ENCODE measurements at places on chromosomes 11 and 22. TPM values are rescaled to one million over a fixed set of nuclear protein-coding genes. Genes with fewer than 3 reads are reported as not detected.

ENTHD1 gene
- total RNA-seq: not detected

ABTB2 gene
- 5.1 TPM for total RNA-seq

GGA1 gene
- 38.6 TPM for total RNA-seq

- no peak for DNase-seq
Observed at GRCh38 chr22:17370766-17371432, 1.6 kb downstream of the CECR2 start.

GRCh38 chr11:120121914-120122473 is 15.9 kb downstream of the TRIM29 start:
- DNase-seq: peak; percentile 53

UBQLNL gene
- 0.29 TPM for total RNA-seq

CTSW gene
- not detected for total RNA-seq

GRCh38 chr11:2444821-2445745 is at the start of gene KCNQ1:
KCNQ1 (plus strand) TSS chr11:2445008; CDS start chr11:2445099, 91 bp downstream.
- DNase-seq: peak; percentile 90

CEND1 gene
- total RNA-seq: not detected

- DNase-seq: no peak
Observed at GRCh38 chr11:129315781-129316579, 59.7 kb upstream of the BARX2 start.

CACNA1I gene
- under 0.01 TPM for total RNA-seq

OR51E2 gene
- not detected for total RNA-seq
